ENCODE measurements at places on chromosomes 16 and 17. TPM values are rescaled to one million over a fixed set of nuclear protein-coding genes. Genes with fewer than 3 reads are reported as not detected.

GRCh38 chr17:64500487-64500859 lies 3.6 kb upstream of the POLG2 start:
- DNase-seq: no peak

DNA sequence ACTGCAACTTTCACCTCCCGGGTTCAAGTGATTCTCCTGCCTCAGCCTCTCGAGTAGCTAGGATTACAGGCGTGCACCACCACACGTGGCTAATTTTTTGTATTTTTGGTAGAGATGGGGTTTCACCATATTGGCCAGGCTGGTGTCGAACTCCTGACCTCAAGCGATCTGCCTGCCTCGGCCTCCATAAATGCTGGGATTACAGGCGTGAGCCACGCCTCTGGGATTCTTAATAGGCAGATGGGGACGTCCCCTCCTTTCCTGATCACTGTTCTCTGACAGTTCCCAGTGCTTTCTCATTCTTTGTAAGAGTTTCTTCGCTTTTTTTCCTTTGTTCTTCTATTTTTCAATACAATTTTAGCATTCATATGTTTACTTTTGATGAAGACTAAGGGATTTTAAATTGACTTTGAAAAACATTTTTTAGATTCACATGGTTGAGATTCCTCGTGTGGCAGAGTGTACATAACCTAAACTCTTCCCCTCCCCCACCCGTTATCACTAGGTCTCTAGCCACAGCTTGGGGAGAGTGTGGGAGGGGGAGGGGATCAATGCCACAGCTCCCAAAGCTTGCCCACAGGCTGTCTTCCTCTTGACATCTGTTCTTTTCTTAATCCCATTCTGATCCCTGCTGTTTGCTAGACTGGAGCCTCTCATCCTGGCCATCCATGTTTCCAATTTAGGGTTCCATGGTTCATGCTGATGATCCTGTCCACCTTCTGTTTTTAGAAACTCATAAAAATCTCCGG lies 11.0 kb downstream of the ADORA2B start:
- no peak for DNase-seq

DNA sequence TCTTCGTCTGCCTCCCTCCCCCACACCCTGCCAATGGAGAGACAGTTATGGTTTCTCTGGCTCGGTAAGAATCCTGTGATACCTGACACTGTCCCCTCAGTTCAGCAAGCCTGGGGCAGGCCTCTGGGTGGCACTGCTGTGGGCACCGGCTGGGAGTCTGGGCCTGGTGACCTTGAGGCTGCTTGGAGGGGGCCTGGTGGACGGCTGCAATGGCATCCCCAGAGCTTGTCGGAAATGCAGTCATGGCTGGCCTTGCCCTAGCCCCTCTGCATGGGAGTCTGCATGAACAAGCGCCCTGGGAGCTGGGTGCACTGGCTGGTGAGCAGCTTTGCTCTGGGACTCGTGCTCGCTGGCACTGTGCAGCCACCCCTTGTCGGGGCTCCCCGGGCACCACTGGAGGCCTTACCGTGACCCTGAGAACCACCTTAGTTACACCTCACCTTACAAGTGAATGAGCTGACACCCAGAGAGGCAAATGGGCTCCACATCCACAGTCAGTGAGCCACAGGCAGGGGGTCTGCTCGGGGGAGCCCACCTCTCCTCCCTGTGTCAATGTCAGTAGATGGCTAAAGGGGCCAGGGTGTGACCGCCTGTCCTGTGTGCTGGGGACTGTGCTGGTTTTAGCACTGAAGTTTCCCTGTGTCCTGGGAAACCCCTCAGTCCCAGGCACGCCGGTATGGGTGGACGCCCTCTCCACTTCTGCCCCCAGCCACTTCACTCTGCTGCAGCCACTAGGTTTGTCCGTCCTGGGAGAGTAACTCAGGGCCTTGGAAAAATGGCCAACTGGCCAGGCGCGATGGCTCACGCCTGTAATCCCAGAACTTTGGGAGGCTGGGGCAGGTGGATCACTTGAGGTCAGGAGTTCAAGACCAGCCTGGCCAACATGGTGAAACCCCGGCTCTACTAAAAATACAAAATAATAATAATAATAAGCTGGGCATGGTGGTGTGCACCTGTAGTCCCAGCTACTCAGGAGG lies 1.4 kb downstream of the LGALS3BP start:
- DNase-seq: no peak

Gene TNFRSF17
- not detected for total RNA-seq

Gene C17orf113
- total RNA-seq: 0.23 TPM

Gene CDH13
- not detected for total RNA-seq

Measured in activated naive CD8-positive, alpha-beta T cell treated with anti-CD3 and anti-CD28 coated beads for 36 hours (primary cell).